DMS53 (cell line): ENCODE measurements at places on chromosomes 12 and 14.

- peak; percentile 86 for DNase-seq
These were observed 75.3 kb upstream of the FAR2 start for GRCh38 chr12:29073631-29074239.

DNA sequence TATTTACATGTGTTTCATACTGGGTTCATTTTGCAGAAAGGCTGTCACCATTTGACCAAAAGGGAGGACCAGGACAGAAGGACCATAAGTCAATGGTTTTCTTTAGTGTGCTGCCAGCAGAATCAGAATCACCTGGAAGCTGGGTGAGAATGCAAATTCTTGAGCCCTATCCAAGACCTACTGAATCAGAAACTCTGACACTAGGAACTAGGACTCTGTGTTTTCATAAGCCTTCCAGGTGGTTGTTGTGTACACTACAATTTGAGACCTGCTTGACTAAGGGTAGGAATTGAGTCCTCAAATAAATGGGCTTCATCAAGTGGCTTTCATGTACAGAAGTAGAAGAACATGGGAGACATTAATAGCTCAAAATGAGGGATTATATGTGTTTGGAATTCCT lies 32.2 kb downstream of the PDE6H start:
- DNase-seq = peak; percentile 44

GRCh38 chr12:52486166-52487105 lies 6.6 kb downstream of the KRT6A start:
- DNase-seq = no peak

DNA sequence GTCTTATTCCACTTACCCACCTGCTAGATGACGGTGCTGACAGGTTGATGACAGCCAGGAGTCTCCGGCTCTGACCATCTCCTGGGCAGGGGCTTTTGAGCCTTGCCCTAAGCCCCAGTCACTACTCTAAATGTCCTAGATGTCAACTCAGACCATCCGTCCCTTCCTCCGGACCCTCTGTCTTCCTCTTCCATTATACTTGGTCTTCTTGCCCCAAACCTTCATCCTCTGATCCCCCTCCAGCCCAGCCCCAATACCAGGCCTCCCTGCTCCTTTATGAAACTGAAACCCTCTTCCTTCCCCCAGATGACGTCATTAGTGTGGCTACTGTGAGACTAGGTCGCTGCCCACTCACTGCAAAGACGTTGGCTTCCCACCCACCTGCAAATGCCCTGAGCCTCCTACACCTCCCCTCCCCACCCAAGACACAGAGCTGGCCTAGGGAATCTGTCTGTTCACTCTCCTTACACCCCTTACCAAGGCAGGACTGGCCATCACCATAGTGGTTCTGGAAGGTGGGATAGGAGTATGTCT lies 10.1 kb downstream of the KRT71 start:
- DNase-seq = no peak

DNA sequence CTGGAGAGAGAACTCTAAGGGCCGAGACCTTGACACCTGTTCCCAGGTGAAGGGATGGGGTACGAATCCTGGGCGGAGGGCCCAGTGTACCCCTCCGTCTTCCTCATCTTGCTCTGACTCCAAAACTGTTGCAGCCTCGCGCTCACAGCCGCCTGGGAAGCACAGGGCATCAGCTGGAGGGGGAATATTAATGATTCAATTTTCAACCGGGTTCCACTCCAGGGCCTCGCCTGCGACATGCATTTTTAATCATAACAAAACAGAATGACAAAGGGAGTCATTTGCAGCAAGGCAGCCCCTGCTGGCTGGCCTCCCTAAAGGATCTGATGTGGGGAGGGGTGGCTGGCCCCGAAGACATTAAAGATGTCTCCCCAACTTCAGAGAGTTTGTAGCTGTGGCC lies 41.6 kb upstream of the ESRRB start:
- DNase-seq = no peak
